Retina (tissue), 1 donor: ENCODE measurements at places on chromosomes 11 and 22.

DNA sequence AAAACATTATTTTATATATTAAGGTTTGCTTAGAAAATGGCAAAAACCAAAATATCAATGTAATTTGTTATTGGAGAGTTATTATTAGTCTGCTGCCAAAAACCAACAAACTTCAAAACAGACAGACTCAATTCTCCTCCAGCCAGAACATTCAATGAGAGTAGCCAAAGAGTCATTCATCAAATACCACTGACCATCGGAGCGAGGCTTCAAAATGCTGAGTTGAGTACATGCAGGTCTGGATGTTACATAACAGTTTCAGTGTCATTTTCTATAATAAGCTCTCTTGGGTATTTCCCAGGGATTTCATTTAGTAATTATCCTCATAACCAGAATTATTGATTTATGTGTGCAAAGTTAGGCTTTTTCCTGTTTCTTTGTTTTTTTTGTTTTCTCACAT is 42.6 kb downstream of the CHST1 start:
- no peak for DNase-seq

DNA sequence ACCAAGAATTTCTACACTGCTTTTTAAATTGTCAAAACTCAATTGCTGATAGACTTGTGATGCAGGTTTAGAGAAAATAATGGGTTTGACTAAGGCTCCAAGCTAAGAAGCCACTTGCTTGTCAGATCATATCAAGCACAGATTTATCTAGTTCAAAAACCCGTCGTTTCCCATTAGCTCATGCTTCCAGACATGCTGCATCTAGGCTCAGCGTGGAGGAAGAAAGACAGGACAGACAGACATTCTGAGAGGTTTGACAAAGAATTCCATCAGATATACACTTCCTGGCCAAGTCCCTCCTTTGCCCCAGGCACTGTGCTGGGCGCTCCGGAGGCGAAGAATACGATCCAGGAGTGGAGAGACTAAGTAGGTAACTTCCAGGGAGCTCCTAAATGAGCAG is 76.8 kb downstream of the KCNC1 start:
- DNase-seq: no peak

DNA sequence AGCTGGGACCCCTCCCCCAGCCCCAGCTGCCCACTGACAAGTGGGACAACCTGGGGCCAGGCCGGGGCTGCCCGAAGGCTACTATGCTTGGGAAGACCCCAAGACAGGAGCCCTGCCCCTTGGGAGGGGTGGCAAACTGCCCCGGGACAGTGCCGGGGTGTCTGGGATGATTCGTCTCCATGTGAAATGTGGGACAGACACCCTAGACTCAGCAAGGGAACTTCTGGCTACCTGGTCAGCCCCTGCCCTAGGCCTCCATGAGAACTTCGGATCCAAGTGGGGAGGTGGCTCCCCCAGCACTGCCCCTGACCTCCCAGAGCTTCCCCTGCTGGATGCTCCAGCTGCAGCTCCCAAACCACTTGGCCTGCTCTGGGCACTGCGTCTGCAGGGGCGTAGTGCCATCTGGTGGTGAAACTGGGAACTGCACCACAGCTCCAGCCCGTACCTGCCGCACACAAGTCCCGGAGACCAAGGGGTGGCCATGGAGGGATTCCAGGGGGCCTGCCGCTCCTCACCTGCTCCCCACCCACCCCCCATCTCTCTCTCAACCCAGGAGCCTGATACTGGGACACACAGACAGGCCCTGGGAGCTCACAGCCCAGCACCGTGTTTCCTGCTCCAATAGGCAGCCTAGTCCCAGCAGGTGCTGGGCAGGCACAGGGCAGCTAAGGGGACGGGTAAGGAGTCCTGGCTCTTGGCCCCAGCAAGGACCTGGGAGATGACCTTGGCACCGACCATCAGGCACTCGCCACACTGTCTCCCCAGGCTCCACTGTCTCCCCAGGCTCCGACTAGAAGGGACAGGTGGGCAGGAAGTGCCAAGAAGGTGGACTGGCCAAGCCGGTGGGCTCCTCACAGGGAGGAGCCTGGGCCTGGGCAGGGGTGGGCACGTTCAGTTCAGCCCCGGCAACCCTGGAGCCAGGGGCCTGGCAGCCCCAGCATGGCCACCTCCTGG is 194.1 kb downstream of the IGLL1 start:
- peak; percentile 95 for DNase-seq

DNA sequence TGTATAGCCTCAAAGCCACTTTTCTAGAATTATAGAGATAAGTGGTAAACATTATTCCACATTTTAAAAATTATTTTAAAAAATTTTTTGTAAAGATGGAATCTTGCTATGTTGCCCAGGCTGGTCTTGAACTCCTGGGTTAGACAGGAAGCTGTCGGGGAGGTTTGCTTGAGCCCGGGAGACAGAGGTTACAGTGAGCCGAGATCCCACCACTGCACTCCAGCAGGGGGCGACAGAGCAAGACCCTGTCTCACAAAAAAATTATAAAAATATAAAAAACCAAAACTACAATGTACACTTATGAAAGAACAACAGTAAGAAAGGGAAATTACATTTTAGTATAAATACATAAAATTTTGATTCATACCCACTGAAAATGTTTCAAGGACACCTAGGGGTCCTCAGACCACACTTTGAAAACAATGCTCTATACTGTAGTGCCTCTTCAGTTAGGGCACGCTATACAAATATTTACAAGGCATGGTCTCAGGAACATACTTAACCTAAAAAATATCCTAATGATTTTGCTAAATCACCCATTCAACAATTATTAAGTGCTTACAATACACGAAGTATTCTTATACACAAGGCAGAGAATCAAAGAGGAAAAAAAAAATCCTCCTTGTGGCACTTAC is 111.2 kb downstream of the MRTFA start:
- DNase-seq: peak; percentile 44
